ENCODE measurements at places on chromosomes 4 and X.

- DNase-seq: no peak
These were observed 833.2 kb downstream of the CCSER1 start for GRCh38 chr4:90960433-90960832.

GRCh38 chr4:80423553-80424224 is 88.2 kb downstream of the CFAP299 start:
- no peak for DNase-seq

- no peak for DNase-seq
These were observed 125.7 kb downstream of the CLCN4 start for GRCh38 chrX:10282490-10282889.

- DNase-seq: no peak
These were observed 286.8 kb upstream of the KLF3 start for GRCh38 chr4:38377195-38377594.

DNA sequence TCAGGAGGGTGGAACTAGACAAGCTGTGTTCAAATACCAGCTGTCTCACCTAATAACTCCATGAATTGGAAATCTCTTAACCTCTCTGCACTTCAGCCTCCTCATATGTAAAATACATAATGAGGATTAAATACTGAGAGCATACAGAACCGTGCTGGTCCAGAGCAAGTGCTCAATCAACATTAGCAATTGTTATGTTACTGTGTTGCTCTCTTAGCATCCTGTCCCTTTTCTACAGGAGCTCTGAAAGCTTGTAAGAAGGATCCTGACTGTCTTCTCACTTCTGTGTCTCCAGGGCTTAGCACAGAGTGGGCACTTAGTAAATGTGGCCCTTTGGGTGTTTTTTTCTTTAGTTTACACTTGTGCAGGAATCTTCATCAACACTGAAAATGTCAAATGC is 1456.1 kb upstream of the IGFBP7 start:
- DNase-seq: no peak

- DNase-seq: no peak
These were observed 3.4 kb downstream of the OGT start for GRCh38 chrX:71536285-71536684.

DNA sequence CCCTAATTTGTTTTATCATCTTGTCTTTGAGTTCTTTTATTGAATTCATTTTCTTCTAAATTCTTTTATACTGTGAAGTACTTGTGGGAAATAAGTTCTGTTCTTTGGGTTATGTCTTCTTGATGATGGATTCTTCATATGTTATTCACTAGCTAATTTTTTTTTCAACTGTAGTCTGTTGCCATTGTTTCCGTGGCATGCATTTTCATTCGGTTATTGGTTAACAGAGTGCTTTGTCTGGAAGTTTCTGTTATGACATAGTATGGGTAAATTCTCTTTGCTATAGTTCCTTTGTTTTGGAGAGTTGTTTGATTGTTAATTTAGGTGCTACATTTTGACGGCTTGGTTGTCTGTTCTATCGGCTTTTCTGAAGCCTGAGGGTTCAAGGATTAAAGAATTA is 184.9 kb upstream of the AADAT start:
- DNase-seq: no peak

Measured in CD4-positive, alpha-beta T cell treated with Interleukin-4 for 4 hours (primary cell).